Activated naive CD4-positive, alpha-beta T cell (primary cell): ENCODE measurements at places on chromosomes 2 and 18.

DNA sequence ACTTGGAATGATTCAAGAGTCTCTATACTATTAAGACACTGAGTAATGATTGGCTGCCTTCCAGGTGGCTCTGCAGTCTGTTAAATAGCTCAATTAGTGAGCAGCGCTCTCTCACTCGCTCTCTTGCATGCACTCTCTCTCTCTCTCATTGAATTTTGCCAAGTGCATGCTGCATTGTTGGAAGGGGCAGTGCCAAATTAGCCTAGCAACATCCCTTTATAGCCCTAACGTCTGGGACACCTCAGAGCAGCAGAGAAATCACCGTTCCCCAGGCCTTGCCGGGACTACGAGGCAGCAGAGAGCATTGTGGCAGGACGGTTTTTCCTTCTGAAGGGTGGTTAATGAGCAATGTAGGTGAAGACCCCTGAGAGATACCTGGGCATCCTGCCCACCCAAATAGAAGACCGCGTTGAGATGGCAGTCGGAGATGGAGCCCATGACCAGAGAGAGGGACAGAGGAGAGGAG lies 447.6 kb upstream of the POU3F3 start:
- DNase-seq = no peak

GRCh38 chr2:180033993-180034894 lies 27.1 kb upstream of the CWC22 start:
- DNase-seq = no peak

DNA sequence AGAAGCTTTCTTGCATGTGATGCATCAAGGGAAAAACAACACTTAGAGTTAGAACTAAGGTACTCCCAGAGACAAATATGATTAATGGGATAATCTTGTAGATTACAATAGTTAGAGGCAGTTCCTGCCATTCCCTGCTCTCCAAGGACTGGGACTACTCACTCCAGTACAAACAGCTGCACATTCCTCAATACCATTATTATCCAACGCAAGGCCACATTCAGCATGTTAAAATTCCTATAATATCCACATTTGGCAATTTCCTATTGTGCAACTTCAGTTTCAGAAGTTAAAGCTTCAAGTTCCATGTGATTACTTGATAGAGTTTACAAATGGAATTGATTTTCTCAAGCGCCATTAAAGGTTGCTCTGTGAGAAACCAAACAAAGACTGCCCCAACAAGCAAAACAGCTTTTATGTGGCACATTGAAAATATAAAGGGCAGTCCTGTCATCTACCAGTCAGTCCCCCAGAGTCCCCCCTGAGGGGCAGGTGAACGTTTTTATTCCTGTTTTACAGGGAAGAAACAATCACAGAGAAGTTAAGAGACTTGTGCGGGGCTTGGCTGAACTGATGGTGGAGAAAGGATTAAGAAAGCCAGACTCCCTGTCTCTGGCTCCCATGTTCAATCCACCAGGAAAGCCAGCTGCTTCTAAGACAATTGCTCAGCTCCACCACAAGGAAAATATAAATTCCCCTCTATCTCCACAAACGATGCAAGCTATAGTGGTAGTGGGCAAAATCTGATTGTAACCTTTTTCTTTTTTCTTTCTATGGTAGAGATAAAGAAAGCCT lies 72.6 kb downstream of the TXNL1 start:
- DNase-seq = no peak

DNA sequence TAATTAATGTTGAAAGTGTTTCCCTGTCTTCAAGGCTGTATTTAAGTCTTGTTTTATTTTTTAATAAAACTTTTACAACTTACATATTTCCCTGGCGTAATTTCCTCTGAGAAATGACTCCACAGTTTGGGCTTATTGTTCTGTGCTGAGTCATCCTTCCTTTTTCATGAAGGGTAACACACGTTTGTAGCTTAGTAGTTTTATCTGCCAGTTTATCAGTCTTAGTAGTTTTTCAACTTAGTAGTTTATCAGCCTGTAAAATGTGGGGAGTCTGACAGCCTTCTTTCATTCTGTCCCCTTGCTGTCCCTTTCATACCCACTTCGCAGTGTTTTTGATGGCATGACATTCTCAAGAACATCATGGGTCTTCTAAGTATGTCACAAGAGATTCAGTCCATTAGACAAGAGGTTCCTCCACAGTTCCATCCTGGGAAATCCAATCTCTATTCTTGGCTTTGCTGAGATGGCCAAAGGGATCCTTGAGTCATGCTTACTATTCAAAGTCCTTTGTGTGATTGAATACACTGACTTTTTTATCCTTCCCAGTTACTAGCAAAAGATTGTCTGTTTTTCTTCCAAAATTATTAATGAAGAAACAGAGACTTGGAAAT lies 60.0 kb upstream of the SGPP2 start:
- DNase-seq = no peak

DNA sequence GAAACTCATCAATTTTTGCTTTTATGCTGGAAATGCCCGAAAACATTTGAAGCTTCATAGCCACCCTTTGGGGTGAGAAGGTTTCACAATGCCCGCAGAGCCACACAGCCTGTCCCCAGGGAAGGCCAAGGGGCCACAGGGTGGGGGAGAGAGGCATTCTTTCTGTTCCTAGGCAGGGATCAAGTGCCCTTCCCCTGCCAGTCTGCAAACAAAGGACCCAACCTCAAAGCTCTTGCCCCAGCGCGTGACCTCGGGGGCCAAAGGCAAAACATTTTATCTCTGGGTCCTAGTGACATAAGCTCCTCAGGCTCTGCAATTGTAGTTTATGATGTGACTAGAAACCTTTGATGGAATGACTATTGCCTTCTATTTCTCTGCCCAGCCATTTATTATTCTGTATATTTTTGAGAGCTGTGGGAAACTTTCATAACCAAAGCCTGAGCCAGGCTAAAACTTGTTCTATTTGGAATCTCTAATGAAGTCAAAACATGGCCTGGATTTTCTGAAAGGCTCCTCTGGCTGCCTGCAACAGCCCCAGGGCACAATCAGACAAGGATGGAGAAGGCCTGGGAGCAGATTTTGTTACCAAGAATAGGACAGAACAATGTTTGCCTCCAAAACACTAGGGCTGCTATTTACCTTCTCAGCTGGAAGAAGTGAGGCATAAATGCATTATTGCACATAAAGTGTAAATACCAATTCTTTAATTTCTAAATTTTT lies 137.2 kb upstream of the KCTD1 start:
- DNase-seq = no peak

DNA sequence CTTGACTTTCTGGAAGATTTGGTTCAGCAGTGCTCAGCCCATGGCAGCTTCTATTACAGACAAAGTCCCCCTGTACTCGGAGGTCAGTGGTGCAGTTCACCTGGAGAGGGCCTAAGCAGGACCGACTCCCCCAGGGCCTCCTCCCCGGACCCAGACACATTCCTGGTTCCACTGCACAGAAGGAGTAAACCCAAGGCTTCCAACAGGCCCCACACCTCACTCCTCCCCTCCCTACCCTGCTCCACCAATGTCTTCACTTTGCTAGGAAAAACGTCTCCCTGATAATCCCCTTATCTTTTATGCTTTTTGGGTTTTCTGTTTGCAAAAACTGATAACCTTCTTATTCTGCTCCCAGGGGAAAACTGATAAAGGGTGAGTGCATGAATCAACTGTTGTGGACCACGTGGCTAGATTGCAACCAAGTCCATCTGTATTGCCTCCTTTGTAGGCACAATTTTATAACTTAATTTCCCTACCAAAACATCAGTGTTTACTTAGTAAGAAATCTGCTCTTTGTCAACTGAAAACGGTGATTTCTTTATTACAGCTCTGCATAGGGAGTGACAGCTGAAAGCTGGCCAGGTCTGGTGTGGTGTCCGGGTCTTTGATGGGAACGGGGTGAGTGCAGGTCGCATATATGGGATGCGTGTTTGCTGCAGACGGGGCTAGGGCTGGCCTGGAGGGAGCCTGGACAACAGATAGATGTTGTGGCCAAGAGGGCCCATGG lies 202.5 kb downstream of the GLI2 start:
- DNase-seq = no peak

DNA sequence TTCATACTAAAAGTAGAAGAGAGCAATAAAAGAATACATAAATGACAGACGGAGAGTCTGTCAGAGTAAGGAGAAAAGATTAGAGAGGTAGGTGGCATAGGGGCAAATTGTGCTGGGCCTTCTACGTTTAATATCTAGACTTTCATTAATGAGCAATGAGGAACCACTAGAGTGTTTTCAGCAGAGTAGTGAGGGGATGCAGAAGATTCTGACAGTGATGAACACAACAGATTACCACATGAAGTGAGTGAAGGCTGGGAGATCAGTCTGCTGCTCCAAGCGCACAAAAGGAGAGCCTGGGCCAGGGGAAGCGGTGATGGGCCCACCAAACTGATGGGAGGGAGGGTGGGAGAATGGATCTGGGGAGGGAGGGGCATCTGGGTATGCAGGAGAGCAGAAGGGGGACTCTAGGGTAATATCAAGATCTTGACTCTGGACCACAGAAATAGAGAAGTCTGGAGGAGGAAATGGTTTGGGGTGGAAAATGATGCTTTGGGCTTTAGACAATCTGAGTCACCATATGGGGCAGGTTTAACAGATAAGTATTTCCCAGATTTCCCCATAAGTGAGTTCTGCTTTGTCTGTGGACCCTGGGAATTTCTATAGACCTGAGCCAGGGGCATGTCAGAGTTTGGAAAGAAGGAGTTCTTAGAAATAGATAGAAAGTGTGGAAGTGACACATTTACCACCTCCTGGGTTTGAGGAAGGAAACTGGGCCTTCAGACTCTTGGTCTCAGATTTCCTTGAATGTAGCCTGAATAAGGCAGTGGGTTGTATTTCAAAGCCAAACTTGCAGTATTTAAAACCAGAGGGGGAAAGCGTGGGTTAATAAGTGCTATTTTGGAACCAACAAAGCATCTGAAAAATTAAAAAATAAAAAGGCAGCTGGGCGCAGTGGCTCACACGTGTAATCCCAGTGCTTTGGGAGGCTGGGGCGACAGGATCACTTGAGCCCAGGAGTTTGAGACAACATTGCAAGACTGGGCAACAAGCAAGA lies 15.0 kb upstream of the IL1A start:
- no peak for DNase-seq

DNA sequence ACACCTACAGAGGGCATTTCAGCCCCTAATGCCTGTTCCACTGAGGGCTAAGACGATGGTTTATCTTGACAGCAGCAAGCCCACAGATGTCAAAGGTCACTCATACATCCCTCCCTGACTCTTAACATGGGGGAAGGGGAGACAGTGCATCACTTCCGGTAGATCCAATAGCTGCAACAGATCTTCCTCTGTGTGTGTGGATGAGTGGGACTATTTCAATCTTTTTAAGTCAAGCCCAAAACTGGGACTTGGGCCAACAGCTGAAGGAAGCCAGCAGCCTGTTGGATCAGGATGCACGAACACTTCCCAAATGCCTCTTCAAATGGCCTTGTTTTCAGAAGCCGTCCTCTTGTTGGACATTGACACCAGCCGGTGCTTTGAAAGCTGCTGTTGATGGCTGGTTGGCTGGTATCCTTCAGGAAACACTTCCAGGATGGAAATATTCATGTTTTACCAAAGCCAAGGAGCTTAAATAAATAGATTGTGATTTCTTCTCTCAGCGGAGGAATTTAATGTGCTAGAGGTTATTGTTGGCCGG lies 59.2 kb downstream of the IL1R2 start:
- DNase-seq = no peak

GRCh38 chr2:121001641-121002040 lies 266.0 kb downstream of the GLI2 start:
- no peak for DNase-seq

DNA sequence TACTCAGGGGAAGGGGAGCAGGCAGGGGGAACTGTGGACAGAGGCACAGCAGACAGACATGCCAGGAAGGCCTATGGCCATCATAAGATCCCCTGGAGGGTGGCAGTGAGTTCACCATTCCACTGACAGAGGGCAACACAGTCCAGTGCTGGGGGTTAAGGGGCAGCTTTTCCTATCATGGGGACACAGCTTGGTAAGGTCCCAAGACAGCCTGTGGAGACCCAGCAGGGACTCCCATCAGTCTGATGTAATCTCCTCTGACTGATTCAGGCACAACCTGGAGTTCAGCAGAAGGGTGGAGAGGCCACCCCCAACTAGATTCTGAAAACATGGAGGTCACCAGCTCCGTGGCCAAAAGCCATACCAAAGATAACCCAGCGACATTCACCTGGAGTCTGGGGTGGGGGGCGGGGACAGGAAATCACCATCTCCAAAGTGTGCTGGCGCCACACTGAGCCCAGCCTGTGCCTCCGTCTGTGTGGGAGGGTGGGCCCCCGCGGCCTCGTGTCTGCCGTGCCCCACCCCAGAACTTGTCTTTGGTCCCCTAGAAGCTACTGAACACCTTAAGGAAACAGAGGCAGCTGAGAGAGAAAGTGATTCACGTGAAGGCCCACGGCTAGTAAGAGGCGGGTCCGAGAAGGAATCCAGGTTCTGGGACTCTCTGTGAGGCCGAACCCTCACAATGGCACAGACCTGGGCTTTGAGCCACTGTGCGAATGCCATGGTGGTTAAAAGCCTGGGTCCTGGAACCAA lies 28.6 kb downstream of the DNMT3A start:
- no peak for DNase-seq

DNA sequence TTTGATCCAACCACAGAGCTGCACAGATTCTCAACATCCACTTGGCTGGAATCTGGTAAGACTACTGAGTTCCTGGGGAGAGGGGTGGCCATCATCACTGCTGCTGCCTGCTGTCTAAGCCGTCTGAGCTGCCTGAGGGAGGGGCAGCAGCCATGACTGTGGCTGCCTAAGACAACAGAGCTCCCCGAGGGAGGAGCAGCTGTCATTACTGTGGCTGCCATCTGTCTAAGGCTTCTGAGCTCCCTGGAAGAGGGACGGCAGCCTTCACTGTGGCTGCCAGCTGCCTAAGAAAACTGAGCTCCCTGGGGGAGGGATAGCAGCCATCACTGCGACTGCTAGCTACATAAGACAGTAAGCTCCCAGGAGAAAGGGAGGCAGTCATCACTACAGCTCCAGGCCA lies 584.4 kb downstream of the NR4A2 start:
- DNase-seq = no peak

DNA sequence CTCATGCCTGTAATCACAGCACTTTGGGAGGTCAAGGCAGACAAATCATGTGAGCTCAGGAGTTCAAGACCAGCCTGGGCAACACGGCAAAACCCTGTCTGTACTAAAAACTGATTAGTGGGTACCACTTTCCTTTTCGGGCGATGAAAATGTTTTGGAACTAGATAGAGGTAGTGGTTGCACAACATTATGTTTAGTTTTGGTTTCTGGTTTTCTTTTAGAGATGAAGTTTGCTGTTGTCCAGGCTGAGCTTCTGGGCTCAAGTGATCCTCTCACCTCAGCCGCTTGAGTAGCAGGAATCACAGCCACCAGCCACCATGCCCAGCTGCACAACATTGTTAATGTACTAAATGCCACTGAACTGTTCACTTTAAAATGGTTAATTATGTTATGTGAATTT lies 27.6 kb downstream of the AAK1 start:
- DNase-seq = no peak
